Fibroblast of villous mesenchyme (primary cell): ENCODE measurements at places on chromosomes 7 and 10. TPM values are rescaled to one million over a fixed set of nuclear protein-coding genes. Genes with fewer than 3 reads are reported as not detected.

The CTAGE4 gene
- 0.32 and 0.43 TPM in 2 replicates for total RNA-seq

The KCND2 gene
- total RNA-seq, result 16.1 and 17.3 TPM in 2 replicates

The CDK13 gene
- 73.1 and 82.5 TPM in 2 replicates for total RNA-seq

The VPS50 gene
- total RNA-seq, result 28.3 and 45.8 TPM in 2 replicates

The TMEM139 gene
- total RNA-seq, result not detected in 2 replicates
